Stimulated activated CD4-positive, alpha-beta T cell treated with anti-CD3 and anti-CD28 coated beads, Interleukin-4, amount 100 ng/mL, for 1 hour (primary cell): ENCODE measurements at places on chromosomes 16 and 17.

GRCh38 chr17:59633658-59634359, 14.1 kb downstream of the CLTC start:
- no peak for DNase-seq

DNA sequence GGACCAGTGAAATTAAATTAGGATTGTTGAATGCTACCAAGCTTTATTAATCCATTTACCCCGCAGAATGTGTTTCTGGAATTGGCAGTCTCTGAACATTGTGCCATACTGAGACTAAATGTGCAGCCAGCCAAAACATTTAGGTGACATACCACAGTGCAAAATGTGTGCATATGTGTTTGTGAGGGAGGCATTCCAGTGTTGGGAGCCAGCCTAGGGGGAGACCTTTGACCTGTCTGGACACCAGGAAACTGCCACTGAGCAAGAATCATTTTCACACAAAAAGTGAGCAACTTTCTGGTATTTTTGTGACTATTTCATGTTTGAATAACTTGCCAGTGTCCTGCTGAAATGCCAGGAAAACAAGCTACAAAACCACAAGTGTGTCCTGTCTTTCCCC, 64.7 kb upstream of the SLC12A3 start:
- no peak for DNase-seq

- no peak for DNase-seq
These were observed 41.7 kb downstream of the SMPD3 start for GRCh38 chr16:68406458-68407152.

- DNase-seq: peak; percentile 82
These were observed 697 bp downstream of the CTF1 start for GRCh38 chr16:30896889-30897733.

- no peak for DNase-seq
These were observed 151.2 kb downstream of the TANC2 start for GRCh38 chr17:63116967-63117830.

GRCh38 chr17:6796887-6797490, 21.0 kb downstream of the FBXO39 start:
- no peak for DNase-seq
